Right ventricle myocardium superior (tissue), 1 donor: ENCODE measurements at places on chromosomes 6 and 20.

DNA sequence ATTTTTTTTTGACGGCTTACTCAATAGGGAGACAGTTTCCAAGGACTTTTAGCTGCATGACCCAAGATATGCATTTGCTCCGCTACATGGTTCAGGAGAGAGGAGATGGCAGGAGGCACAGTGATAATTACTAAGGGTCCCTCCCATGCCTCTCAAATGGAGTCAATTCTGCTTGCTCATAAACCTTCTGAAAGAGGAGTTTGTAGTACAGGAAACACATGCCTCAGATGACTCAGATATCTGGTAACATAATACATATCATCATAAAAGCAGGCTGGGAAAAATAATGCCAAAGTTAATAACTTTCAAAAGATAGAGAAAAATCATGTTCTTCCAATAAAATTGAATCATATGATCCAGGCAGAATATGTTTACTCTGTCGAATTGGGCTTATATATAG, 97.6 kb upstream of the DEFB112 start:
- DNase-seq = no peak

GRCh38 chr20:19735446-19735845, 22.6 kb upstream of the RIN2 start:
- peak; percentile 82 for DNase-seq

GRCh38 chr6:149889326-149889725, 8.6 kb downstream of the RAET1E start:
- no peak for DNase-seq

DNA sequence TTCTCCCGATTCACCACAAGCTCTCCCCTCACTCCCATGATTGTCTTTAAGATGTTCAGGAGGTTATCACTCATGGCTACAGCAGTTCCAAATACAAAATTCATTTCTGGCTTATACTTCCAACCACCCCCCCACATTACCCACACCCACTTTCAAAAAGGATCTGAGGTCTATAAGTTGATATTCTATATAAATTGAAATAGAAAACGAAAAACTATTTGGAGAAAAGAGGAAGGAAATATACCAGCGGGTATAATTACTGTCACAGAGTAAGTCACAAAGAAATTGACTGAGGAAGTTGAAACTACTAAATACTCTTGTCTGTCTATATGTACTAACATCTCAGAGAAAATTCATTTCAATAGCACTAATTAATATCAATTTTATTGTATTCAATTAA, 112.7 kb upstream of the TNFAIP3 start:
- no peak for DNase-seq

DNA sequence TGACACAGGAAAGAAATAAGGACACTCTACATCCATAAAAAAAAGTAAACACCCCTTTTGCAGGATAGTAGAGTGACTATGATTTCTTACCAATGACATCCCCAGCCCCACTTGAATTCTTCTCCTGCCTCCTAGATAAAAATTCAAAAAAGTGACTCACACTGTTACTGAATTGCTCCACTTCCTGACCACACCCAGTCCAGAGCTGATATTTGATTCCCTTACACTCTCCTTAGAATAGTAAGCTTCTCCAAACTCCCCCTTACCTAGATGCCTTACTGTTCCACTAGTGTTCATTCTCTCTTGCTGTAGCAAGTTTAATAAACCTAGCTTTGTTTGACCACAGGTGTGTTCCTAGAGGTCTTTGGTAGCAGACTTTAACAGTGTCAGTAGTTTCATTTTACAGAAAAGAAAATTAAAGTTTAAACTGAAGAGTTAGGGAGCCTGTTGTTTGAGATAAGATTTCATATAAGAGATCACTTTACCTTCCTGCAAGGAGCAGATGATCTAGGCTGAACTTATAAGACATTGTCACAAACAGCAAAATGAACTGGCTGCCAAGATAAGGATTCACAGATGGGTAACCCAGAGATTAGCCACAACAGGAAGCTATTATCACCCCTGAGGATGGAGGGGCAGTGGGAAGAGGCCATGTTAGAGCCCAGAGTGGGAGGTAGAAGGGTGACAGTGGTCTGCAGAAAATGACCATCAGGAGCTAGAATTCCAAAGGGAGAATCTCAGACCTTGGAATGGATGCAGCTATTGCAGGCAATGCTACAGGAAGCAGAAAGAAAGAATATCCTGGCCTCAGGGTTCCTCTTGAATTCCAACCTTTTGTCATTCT, 28.4 kb upstream of the BTN3A2 start:
- DNase-seq = no peak

GRCh38 chr6:167849846-167850459, 23.2 kb downstream of the AFDN start:
- DNase-seq = no peak
